NCI-H1092 treated with DMSO at 0.1 percent for 48 hours (cell line): ENCODE measurements at places on chromosomes 4 and X.

GRCh38 chr4:153224474-153224873 is 20.2 kb downstream of the TRIM2 start:
- DNase-seq = no peak

DNA sequence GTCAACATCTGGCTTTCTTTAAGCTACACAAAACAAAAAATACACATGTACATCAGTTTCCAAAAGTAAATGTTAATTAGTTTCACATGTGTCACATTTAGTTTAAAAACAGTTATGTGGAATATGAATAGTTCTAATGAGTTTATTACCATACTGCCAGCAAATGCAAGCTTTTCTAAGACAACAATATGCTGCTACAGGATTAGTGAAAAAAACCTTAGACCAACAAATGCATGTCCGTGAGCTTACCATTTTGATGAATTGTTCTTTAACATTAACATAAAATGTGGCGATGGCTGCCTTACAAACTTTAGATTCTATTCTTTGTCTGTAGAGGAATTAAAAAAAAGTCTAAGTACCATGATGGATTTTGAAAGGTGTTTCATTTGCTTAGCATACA is 31.8 kb downstream of the CENPU start:
- no peak for DNase-seq

GRCh38 chrX:1212532-1212931 is at the start of gene CRLF2:
TSS of gene CRLF2 (minus strand) at chrX:1212649. CDS start at chrX:1212634, 15 bp downstream.
- DNase-seq = no peak

DNA sequence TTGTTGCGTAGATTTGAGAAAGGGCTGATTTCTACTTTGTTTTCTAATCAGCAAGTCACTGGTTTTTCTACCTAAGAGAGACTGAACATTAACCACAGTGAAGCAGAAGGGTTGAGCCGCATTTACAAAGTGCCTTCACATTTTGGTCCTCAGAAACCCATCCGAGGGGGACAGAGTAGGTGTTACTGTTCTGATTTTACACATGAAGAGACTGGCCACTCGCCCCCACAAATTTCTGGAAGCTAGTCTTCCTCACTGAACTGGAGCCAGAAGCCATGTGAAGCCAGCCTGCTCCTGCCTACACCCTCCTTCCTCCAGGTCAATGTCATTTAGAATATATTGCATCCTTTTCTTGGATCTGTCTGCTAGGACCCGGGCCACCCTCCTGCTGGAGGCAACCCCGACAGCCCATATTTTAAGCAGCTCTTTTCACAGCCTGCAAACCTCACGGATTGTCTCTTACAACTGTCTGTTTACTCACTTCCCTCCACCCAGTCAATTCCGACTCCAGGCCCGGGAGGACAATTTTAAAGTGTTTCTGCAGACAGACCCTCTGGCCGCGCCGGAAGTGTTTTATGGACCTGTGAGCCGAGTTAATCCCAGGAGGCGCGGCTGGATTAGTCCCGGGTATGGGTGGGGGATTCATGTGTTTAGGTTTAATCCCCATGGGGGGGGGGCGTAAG is 73.2 kb upstream of the BCOR start:
- peak; percentile 74 for DNase-seq

DNA sequence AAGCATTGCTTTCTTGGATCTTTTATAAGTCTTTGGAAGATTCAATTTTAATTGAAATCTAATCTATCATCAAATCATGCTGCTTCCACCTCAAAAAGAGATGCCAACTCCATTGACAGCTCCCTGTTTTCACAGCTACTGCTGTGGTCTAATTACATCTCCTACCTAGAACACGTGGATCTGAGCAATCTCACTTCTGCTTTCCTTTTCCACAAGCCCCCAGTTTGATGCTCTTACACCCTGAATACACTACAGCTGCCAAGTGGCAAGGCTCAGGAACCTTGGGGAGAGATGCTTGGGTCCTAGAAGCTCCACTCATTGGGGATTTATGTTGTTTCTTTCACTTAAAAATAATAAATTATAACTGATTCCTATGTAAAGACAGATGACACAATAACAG is 172.0 kb downstream of the CFAP299 start:
- DNase-seq = no peak

GRCh38 chr4:120055162-120055561 is 11.5 kb downstream of the MAD2L1 start:
- DNase-seq = no peak
